Jurkat, Clone E6-1 (cell line): ENCODE measurements at places on chromosomes 2 and 18.

DNA sequence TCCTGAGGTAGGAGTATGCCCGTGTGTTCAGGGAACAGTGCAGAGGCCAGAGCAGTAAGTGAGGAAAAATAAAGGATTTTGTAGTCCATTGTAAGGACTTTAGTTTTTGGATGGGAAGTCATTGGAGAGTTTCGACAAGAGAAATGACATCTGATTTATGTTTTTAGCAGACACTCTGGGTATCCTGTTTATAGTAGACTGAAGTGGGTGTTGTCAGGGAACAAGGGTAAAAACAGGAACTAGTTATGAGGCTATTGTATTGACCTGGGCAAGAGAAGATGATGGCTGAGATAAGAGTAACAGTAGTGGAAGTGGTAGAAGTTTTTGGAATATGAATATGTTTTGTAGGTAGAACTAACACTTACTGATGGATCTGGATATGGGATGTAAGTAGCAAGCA, 59.8 kb downstream of the GTF2A1L start:
- no peak for DNase-seq

DNA sequence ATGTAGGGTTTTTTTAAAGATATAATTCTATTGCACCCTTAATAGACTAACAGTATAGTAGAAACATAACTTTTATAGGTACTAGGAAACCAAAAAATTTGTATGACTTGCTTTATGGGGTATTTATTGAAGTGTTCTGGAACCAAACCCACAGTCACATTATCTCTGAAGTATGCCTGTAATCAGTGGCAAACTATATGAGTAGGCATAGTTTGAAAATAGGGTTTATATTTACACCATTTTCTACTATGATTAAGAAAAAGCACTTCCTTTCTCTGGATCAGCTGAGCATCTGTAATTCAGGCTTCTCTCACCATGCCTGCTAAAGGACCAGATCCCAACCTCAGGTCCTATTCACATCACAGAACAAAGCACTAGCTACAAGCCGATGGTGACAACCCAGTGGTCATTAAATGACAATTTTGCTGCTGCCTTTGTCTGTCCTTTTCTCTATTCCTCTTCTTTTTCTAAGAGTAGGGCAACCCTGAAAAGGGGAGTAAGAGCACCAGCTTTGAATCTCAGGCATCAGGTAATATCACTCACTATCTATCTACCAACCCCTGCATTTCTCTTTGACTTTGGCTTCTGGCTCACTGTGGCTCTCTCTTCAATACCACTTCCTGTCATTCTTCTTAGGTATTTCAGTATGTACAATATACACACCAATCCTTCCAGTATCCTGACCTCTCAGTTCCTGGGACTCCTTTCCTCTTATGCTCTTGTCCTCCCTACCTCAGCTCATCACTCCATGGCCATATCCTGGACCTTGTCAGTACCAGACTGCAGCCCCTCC, 14.4 kb downstream of the NEMP2 start:
- DNase-seq = peak; percentile 62

- no peak for DNase-seq
Observed at GRCh38 chr2:159882130-159882745, 84.2 kb upstream of the CD302 start.

DNA sequence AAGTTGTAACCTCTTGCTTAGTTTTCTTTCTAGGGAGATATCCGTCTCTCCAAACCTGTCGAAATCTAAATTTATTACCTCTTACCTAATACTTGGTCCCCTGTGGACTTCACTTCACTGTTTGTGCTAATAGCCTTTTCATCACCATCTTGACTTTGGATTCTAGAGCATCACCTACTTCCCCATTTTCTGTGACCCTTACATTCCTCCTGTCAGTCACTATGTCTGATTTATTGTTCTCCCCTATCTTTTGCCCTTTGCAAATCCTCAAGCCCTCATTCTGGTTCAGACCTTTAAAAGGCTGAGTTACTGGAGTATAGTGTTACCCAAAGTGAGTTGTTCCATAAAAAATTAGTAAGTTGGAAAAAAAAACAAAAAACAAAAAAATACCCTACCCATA, 7.5 kb downstream of the MYO1B start:
- no peak for DNase-seq

GRCh38 chr2:138183705-138184104, 219.4 kb downstream of the HNMT start:
- no peak for DNase-seq

DNA sequence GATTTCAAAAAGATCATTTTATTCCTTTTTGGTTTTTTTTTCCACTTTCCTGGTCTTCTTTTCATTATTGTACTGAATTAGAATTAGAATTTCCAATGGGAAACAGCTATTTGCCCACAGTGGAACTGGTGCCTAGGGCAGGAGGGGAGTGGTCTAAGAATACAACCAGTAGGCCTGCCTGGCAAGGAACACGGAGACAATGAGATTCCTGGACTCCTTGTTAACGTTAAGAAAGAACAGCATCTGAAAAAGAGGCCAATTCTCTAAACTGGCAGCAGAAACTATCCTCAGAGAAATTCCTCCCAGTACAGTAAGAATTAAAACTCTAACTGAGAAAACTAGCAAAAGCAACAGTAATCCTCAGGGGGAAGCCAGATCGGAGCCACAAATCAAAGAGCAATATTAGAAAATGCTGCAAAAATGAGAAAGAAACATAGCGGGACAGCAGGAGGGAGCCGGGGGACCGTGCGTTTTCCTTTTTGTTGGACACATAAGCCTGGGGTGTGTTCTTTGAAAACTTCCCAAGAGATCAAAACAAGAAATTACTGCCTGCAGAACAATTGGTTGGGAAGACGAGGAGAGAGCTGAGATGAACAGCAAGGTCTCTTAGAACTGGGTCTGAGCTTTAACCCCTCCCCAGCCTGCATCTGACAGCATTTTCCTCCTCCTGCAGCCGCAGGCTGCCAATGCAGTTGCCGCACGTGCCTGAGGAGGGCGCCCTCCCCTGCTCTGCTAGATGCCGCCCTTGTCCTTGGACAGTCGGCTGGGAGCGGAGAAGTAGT, 776.0 kb downstream of the TSN start:
- DNase-seq = no peak

- DNase-seq = no peak
Observed at GRCh38 chr2:62705859-62706720, 577 bp downstream of the EHBP1 start.

- DNase-seq = no peak
Observed at GRCh38 chr2:189933041-189933440, 129.5 kb downstream of the MSTN start.

DNA sequence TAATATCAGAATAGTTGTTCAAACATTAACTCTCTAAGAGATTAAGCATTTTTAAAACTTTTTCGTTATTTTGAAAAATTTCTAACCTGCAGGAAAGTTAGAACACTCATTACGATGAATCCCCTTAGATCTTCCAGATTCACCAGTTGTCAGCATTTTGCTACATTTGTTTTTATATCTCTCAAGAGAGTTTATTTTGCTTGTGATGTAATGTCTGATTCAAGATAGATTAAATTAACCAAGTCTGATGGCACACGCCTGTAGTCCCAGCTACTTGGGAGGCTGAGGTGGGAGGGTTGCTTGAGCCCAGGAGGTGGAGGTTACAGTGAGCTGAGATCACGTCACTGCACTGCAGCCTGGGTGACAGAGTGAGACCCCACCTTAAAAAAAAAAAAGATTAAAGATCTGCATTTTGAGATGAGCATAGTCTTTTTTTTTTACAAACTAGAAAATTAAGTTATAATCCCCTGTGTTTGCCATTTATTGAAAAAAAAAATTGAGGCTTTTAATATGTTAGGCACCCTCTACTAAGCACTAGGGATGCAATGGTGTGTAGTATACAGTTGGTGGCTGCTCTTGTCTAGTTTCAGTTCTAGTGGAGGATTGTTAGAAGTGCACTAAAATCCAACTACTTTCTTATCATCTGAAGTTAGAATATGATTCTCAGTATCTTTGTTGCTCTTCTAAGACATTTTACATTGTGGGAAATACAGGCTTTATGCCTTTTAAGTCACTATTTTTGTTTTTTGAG, 20.9 kb downstream of the RAB10 start:
- peak; percentile 21 for DNase-seq

DNA sequence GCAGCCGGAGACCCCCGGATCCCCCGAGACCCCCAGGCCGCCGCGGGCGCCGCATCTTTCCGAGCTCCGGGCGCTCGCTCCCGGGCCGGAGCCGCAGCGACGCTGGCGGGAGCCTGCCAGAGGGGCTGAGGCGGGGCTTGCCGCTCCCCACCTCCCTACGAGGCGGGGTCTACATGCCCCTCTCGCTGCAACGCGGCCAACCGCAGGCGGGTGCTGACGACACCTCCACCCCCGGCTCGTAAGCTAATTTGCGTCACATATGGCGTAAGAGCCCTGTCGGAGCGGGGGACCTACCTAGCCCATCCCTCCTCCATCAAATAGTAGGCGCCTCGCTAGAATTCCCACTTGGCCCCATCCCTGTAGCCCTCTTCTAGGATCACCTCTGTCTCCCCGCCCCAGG, at the start of gene PTPRN:
PTPRN (minus strand) TSS at position 124 of the 400 bp plus-strand sequence; CDS start at position 55, 69 bp downstream.
- no peak for DNase-seq

DNA sequence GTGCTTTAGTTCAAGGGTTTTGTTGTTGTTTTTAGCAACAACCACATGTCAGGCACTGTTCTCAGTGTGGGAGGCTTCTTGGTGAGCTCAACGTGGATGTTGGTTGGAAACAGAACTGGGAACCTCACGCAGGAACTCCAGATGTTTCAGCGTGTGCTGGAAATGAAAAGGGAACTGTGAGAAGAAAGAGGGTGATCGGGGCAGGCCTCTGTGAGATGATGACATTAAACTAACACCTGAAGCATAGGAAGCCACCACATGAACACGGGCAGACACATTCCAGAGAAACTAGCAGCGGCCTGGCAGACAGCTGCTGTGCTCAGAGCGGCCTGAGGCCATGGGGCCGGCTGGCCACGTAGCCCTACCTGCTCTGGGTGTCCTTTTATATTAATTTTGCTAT, 66.4 kb downstream of the COA5 start:
- no peak for DNase-seq

GRCh38 chr2:26725521-26725820, 32.9 kb downstream of the KCNK3 start:
- DNase-seq = no peak

DNA sequence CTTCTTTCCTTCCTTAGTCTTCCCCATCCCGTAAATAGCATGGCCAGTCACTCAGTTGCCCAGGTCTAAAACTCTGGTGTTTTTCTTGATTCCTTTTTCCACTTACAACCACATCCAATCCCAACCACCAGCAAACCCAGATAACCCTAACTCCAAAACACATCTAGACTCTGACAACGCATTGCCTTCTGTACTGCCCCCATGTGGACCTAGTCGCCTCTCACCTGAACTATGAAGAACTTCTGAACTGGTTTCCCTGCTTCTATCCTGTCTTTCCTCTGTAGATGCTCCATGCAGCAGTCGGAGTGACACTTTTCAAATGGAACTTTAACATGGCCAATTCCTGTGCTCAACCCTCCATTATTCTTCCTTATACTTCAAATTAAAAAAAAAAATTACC, 26.5 kb downstream of the ST6GAL2 start:
- DNase-seq = no peak

DNA sequence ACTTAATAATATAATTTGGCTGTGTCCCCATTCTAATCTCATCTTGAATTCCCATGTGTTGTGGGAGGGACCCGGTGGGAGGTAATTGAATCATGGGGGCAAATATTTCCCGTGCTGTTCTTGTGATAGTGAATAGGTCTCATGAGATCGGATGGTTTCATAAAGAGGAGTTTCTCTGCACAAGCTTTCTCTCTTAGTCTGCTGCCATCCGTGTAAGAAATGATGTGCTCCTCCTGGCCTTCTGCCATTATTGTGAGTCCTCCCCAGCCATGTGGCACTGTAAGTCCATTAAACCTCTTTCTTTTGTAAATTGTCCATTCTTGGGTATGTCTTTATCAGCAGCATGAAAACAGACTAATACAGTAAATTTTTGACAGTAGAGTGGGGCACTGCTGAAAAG, 102.5 kb upstream of the LTBP1 start:
- DNase-seq = no peak
